Cardiac muscle cell (in vitro differentiated cells and primary cell): ENCODE measurements at places on chromosomes 5 and 9.

DNA sequence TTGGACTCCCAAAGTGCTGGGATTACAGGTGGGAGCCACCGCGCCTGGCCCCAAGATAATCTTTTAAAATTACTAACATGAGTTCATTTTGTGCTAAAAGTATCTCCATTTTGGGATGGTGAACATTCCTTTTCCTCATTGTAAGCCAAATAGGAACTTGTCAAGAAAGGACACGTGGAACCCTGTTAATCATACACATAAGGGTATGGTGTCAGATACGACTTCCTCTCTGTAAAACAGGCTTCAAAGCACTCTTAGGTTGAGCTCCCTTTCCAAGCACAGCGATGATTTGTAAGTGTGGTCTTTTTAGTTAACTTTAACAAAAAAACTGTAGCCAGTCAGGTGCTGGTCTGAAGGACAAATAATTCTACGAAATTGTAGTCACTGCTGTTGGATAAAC is 132.7 kb downstream of the UNC13B start:
- DNase-seq, result no peak

- no peak for DNase-seq
These were observed 5.5 kb downstream of the CNOT6 start for GRCh38 chr5:180499684-180500083.

DNA sequence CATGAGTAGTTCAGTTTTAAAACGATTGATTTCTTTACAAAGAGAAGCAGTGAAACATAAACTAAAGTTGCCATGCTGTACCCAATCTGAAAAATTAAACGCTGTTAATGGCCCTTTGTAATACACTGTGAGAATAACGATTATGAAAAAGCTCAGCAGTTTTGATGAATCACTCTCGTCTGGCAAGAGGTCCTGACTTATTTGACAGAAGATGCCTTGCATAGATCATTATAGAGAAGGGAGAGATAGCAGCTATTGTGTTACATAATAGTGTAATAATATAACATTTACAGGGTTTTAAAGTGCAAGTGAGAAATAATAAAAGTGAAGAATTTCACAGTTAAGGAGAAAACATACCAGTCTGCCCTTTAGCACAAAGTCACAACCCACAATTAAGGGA is 361.5 kb upstream of the CDH10 start:
- no peak for DNase-seq

GRCh38 chr5:169223595-169223953 is 77.4 kb downstream of the SLIT3 start:
- no peak for DNase-seq

GRCh38 chr9:35374436-35374835 is 115.5 kb upstream of the RUSC2 start:
- no peak for DNase-seq
